ENCODE measurements at places on chromosomes 1 and 21.

DNA sequence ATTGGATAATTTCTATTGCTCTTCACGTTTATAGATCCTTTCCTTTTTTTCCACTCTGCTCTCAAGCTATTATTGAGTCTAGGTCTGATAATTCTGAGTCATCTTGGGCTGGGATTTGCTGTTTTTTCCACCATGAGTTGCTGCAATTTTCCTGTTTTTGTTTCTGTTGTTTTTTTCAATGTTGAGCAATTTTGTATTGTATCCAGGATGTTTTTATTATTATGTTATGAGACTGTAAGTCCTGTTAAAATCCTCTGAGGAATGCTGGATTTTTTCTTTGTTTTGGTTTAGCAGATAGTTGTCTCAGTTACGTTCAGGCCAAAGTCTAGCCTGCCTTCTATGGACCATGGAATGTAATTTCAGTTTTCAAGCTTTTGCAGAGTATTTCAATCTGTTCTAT, 13.0 kb upstream of the SLC35A3 start:
- DNase-seq: no peak

DNA sequence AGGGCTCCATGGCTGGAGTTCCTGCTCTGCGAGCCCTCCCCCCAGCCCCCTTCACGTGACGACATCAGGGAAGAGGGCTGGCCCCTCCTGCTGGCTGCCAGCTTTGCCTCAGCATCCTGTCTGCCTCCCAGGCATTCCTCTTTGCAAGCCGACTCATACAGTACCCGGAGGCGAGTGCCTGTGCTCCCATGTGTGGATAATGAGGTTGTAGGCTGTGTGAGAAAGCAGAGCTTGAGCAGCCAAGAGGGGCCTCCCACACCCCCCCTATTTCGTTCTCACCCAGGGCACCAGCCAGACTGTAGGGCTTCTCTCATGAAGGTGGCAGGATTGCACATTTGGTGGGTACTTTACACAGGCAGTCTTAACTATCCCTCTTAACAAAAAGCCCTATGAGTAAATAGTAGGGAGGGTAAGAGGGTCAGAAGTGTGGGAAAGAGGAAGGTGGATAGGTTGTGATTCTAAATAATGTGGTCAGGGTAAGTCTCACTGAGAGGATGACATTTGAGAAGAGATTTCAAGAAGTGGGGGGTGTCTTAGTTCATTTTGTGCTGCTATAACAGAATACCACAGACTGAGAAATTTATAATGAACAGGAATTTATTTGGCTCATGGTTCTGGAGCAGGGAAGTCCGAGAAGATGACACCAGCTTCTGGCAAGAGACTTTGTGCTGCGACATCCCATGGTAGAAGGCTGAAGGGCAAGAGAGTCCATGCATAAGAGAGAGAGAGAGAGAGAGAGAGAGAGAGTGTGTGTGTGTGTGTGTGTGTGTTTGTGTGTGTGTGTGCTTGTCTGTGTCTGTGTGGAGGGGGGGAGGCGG, 113.5 kb downstream of the OMA1 start:
- DNase-seq: peak; percentile 68

DNA sequence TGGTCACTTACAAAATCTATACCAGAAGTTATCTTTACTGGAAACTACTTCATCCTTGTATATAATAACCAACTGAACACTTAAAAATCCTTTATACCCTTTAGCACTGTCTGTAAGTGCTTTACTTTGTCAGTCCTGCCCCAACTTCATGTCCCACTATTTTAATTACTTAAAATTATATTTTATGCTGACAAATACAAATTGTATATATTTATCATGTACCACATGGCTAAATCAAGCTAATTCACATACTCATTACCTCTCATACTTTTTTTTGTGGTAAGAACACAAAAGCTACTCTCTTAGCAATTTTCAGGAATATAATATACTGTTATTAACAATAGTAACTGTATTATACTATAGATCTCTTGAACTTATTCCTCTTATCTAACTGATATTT, 63.0 kb downstream of the EVI5 start:
- DNase-seq: no peak

DNA sequence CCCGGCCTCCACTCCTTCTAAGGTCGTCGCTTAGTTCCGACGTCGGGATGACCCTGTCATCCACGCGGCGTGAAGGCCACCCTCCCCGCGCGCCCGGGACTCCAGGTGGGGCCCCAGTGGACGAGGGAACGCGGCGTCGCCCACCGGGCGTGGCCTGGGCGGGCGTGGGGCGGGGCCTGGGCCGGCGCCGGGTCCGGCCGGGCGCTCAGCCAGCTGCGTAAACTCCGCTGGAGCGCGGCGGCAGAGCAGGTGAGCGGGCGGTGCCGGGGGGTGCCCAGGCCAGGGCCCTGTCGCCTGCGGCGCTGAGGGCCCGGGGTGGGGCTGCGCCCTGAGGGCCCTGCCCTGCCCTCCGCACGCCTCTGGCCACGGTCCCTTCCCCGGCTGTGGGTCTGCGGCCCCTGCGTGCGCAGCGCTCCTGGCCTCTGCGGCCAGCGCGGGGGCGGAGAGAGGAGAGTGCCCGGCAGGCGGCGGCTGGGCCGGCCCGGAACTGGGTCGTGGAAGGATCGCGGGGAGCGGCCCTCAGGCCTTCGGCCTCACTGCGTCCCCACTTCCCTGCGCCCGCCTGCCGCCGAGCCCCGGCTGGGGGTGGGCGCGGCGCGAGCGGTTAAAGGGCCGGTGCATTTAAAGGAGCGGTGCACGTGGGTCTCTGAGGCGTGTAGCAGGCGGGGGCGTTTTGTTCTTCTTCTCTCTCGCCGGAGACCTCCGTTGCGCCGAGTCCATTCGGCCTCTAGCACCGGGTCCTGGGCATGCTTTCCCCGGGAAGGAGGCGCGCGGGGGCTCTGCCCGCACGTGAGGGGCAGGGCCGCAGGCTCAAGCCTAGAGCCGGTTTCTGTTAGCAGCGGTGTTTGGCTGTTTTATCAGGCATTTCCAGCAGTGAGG, at the start of gene PSEN2:
TSS of gene PSEN2 (plus strand) at position 216 of the 879 bp plus-strand sequence. CDS start 11,292 bp downstream, outside the sequence.
- DNase-seq: no peak

DNA sequence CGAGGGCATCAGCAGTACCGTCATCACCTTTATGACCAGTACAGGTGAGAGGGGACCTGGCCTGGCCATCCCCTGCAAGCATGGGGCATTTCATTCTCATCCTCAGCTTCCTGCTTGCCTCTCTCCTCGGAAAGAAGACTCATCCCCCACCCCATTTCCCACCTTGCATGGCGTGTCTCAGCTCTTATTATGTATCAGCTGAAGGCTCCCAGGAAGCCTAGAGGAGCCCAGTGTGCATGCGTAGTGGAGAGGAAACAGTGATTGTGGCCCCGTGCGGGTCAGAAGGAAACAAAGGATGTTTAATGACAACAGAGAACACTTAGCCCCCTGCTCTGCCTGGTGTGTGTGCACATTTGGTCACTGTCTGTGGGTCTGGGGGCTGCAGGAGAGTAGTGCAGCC, 40.3 kb upstream of the CNTN2 start:
- DNase-seq: no peak

GRCh38 chr1:102970496-102971078, 137.7 kb downstream of the COL11A1 start:
- peak; percentile 12 for DNase-seq

DNA sequence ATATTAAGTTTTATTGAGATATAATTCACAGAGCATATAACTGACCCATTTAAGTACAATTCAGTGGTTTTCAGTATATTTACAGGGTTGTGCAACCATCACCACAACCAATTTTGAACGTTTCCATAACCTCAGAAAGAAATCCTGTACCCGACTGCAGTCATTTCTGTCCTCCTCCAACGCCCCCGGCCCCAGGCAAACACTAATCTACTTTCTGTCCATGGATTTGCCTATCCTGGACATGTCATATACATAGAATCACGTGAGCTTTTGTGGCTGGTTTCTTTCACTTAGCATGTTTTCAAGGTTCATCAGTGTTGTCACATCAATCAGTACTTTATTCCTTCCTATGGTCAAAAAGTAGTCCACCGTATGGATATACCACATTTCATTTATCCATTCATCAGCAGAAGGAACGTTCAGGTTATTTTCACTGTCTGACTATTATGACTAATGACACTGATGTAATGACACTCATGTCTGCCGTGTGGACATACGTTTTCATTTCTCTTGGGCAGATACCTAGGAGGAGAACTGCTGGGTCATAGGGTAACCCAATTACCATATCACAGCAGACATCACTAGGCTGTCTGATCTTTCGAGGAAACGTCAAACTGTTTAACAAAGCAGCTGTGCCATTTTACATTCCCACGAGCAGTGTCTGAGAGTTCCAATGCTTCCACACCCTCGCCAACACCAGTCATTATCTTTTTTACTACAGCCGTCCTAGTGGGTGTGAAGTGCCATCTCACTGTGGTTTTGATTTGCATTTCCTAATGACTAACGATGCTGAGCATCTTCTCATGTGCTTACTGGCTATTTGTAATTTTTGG, 30.8 kb downstream of the MRPL37 start:
- DNase-seq: no peak

GRCh38 chr1:12626888-12627287, 8.9 kb upstream of the DHRS3 start:
- DNase-seq: no peak

GRCh38 chr1:211091867-211092266, 42.1 kb downstream of the KCNH1 start:
- no peak for DNase-seq

GRCh38 chr1:184630679-184631060, 124.0 kb downstream of the EDEM3 start:
- DNase-seq: no peak

DNA sequence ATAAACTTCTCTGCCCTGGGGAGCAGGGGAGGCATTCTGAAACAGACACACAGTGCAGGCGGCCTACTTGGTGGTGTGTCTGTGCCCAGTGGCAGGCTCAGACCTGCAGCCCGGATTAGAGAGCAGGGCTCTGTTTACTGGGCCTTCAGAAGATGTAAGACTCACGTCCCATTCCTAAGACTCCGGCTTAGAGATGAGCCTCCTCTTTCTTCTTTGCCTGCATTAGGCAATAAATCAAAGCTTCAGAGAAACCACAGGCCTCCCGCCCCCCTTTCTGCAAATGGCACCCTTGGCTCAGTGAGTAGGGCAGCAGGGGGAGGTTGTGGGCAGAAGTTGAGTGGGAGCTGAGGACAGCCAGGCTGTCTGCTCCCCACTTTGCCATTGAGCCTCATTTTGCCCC, 35.8 kb downstream of the LGR6 start:
- no peak for DNase-seq

DNA sequence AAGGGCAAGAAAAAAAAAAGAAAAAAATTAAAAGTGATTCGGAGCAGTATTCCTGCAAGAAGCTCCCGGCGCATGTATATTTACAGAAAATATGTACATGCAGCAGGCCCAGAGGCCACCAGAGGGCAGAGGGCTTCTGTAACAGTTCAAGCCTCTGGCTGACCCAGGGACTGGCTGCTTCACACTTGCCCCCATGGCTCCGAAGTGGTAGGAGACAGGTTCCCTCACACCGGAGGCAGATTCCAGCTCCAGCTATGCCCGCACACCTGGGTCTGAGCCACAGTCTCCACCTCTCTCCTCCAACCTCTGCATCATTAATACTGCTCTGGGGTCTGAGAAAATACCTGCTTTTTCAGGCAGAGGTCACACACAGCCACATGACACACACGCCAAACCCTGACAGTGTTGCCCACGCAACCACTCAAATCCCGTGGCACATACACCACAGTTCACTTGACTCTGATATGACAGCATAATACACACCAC, 2.2 kb upstream of the ARHGAP30 start:
- DNase-seq: no peak

GRCh38 chr1:23799570-23800399, 769 bp downstream of the GALE start:
- DNase-seq: no peak

- DNase-seq: no peak
These were observed 62.7 kb downstream of the CASZ1 start for GRCh38 chr1:10733474-10734366.

GRCh38 chr1:10253755-10254154, 43.4 kb downstream of the KIF1B start:
- peak; percentile 81 for DNase-seq

DNA sequence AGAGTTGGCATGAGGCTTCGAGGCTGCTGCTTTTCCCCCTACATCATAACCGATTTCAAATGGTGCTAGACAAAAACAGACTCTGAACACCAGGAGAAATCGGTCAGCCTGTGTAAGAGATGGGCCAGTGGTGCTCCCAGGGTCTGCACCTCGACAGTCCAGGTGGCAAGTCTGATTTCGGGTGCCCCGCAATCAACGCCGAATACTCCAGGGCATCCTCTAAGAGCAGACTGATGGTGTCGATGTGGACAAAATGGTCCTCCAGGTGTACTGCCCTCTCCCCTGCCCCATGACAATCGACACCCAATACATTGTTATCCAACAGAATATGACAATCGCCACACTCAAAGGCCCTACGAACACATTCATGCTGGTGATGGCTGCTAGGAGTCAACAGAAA, 50.0 kb downstream of the CD46 start:
- no peak for DNase-seq

GRCh38 chr1:217457016-217457415, 173.9 kb downstream of the GPATCH2 start:
- no peak for DNase-seq

- no peak for DNase-seq
These were observed 1.7 kb downstream of the ANGPTL3 start for GRCh38 chr1:62599044-62599443.

GRCh38 chr1:167683641-167684502, 37.9 kb upstream of the MPZL1 start:
- no peak for DNase-seq

- no peak for DNase-seq
These were observed 21.4 kb downstream of the TSNAX start for GRCh38 chr1:231549733-231550447.

DNA sequence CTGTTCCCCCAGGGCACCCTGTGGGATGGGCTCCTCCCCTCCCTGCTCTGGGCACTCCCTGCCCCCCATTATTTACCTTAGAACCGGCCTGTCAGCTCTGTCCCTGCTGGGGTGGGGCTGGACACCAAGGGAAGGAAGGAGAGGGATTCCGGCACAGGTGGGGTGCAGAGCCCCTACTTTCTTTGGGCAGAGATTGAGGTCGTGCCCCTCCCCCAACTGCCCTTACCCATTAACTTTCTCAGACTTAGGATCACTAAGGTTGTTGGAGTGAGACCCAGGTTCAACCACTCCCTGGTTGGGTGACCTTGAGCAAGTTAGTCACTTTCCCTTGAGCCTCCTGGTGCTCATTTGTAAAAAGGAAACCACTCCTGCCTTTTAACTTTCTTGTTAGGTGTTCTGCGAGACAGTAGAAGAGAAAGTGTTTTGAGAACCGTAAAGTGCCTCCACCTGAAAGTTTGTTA, 57.0 kb upstream of the SYNC start:
- DNase-seq: no peak

DNA sequence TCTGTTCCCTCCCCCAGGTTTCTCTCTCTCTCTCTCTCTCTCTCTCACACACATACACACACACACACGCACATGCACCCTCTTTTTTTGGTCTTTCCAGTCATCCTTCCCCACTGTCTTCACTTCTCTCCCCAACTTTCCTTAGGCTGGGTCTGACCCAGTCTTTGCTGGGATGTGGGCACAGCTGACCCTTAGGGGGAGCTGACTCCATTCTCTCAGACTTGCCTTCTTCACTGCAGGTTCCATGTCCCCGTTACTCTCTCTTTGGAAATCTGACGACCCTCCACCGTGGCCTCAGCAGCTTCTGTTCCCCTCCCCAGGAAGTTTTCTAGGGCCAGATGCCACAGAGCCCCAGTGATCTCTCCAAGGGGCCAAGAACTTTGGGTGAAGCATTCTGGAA, 2.1 kb downstream of the DISP3 start:
- no peak for DNase-seq

- DNase-seq: no peak
These were observed 39.6 kb upstream of the PBX1 start for GRCh38 chr1:164519426-164519825.
